ENCODE measurements at places on chromosomes 7 and 10.
A peak's percentile ranks its signal among the peaks of the same experiment; 100 is the strongest.

DNA sequence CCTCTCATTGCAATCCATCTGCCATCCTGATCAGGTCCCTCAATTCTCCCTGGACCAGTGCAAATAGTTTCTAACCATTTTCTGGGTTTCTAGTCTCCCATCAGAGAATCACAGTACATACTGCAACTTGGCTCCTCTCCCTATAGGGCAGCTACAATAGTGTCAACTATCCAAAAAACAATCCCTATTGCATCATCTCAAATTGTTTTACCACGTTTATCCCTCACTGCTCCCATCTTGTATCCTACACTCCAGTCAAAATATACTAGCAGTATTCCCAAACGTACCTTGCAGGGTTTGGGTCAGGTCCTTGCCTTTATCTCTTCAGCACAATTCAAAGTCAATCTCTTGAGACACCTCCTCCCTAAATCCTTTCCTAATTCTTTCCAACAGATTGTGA is 23.6 kb downstream of the ASB15 start:
- DNase-seq: no peak

GRCh38 chr7:36455646-36456045 is 66.0 kb downstream of the ANLN start:
- no peak for DNase-seq

DNA sequence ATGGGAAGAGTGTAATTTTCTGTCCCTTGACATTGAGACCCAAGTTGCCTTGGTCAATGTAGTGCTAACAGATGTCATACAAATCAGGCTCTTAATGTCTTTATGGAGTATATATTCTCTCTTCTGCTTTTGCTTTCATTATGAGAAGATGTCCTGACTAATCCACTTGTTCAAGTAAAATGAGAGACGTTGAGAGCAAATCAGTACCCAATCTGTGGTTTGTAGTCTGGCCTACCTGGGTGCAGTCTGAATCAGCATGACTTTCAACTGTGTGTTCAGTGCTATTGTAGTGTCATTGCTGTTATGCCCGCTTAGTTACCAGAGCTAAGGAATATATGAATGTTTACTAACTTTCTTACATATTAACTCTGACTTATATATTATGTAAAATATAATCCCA is 612.4 kb downstream of the ANKRD7 start:
- no peak for DNase-seq

DNA sequence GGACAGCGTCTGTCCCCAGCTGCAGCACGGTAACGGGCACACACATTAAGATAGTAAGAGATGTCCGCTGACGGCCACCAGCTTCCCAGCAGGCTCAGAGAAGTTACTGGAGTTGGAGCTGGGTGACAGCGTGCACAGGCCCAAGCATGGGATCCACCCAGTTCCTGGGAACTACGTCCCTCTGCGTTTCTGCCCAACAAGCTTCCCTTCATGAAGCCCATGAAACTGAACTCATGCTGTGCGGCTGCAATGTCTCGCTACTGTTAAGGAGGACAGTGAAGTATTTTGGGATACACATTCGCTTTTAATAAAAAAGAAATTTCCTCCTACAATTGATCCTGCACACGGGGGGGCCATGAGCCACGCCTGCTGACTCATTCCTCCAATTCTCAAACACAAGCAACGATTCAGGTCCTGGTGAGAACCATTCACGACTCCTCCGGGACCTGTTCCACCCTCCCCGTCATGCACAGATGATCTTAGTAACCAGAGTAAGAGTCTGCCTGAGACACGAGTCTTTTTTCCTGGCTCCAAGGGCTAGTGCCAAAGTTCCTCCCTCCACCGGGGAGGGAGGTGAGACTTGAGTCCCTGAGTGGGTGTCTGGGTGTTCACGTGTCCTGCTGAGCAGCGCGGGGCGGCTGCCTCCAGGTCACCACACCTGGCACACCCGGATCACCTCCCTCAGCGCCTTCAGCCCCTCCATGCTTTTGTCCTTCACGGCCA is 2.6 kb downstream of the PSMG3 start:
- DNase-seq: no peak

GRCh38 chr7:20327055-20327454 is 3.6 kb upstream of the ITGB8 start:
- no peak for DNase-seq

- peak; percentile 53 for DNase-seq
These were observed 101.0 kb upstream of the AGR3 start for GRCh38 chr7:16982640-16983350.

DNA sequence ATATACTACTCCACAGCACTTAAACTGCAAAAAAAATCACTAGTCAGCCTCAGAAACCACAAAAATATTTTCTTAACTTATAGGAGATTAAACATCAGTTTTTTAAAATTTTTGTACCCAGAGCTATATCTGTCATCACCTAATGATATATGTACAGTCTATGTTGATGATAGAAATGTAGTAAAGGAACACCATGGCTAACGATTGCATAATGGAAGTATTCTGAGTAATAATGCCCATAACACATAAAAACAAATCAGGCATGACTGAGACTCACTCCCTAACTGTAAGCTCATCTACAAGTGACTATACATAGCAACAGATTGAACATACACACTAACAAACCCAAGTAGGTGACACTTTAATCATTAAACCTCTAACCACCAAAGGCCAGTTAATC is 51.3 kb downstream of the TSPAN12 start:
- DNase-seq: no peak

- DNase-seq: peak; percentile 38
These were observed 37.4 kb upstream of the DUSP5 start for GRCh38 chr10:110460111-110460809.

DNA sequence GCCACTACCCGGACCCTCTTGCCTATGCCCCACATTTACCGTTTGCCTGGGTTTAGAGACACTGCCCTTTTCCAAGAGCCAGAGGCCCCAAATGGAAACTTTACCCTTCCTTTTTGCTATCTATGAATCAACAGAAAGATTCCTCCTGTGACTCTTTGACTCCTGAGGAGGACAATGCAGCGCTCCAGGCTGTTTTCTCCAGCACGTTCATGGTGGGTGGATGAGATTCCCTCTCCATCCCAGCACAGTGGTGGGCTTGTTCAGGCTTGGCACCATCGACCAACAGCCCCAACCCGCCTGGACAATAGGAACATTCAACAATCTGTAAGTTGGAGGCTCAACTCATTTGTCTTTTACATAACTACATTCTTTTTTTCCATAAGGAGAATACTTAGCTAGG is 55.9 kb downstream of the DLD start:
- DNase-seq: no peak

DNA sequence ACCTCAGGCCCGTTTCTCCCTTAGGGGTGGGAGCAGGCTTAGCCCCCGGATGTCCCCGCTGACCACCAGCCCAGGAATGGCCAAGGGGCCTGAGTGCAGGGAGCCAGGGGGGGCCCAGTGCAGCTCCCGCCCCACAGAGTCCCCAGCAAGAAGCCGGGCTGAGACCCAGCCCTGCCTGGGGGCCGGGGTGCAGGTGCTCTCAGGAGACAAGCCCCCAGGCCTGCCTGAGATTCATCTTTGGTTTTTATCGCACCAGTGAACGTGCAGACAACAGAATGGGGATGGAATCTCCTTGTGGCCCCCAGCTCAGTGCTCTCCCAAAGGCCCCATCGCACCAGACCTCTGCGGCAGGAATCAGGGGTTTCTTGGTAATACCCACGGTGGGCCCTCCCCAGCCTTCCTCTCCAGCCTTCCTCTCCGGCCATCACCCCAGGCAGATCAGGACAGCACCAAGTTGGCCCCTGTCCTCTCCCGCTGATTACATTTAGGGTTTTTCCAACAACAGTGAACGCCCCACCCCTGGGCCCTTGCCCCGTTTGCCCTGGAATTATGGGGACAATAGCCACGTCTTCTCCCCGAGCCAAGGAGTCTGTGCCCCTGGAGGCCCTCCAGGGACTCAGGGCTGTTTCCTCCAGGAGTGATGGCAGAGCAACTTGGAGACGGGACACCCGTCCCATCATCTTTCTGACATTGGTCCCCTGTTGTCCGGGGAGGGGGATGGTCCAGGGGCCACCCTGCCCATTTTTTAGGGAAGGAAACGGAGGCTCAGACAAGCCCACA is 22.4 kb downstream of the ADAP1 start:
- no peak for DNase-seq

DNA sequence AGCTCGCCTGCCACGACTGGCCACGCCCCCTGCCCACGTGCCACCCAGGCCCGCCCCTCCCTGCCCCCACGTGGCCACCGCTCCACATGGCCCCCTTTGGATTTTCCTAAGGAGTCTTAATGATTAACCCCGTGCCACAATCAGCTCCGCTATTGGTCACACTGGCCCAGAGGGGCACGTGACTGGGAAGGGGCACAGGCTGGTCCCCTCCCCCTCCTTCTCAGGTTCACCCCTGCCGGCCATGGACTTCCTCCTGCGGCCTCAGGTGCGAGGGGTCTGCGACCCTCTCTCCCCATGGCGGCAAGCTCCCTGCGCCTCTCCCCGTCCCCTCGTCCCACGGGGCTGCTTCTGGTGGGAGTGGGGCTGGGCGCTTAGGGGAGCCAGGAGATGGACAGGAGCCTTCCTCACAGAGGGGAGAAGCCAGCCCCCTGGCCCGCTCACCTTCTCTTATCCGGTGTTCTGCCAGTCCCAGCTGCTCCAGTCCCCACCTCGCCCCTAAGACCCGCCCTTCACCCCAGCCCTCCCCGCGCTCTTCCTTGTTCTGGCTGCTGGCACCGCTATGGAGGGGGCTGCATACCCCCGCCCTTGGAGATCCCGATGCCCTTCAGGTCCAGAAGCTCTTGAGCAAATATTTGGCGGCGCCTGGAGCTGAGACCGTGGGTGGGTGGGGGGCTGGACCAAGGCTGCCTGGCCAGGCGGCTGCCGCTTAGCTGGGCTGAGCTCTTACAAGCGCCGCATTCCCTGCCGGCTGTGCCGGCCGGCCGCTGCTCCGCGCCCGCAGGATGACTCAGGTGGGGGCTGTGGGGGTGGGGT is 3.2 kb downstream of the SLC4A2 start:
- no peak for DNase-seq

DNA sequence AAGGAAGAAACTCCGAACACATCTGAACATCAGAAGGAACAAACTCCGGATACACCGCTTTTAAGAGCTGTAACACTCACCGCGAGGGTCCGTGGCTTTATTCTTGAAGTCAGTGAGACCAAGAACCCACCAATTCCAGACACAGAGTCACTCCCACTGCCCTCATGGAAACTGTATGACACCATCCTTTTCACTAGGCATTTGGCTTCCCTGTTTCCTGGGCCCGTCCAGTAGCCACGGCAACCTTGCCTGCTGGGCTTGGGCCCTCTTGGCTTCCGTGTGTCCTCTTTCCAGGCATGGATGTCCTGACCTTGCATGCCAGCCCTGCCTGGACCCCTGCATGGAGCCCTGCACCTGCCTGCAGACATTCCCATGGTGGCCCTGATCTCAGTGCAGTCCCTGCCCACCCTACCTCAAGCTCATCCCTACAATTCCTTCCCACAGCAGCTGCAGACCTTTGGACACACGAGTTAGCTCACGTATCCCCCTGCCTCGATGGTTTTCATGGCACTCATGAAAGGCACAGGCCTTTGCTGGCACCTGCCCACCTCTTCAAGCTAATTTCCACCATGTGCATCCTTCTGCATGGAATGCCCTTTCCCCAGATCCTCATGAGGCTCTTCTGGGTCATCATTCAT is 6.7 kb downstream of the SH2D4B start:
- peak; percentile 9 for DNase-seq

DNA sequence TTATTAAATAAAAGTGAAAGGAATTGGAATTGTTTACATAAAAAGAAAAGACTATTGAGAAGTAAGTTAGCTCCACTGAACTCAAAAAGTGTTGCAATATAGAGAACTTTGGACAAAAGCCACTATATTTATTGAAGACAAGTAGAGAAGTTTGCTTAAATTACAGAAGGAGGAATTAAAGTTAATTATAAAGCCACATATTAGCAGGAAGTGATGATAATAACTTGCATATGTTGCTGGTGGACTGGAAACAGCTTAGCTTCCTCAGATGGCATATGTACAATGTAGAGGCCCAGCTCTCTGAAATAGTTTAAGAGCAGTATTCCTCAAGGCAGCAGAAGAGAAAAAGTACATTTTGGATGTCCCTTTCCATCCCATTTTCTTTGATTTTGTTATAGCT is 400.7 kb downstream of the GATA3 start:
- DNase-seq: no peak

DNA sequence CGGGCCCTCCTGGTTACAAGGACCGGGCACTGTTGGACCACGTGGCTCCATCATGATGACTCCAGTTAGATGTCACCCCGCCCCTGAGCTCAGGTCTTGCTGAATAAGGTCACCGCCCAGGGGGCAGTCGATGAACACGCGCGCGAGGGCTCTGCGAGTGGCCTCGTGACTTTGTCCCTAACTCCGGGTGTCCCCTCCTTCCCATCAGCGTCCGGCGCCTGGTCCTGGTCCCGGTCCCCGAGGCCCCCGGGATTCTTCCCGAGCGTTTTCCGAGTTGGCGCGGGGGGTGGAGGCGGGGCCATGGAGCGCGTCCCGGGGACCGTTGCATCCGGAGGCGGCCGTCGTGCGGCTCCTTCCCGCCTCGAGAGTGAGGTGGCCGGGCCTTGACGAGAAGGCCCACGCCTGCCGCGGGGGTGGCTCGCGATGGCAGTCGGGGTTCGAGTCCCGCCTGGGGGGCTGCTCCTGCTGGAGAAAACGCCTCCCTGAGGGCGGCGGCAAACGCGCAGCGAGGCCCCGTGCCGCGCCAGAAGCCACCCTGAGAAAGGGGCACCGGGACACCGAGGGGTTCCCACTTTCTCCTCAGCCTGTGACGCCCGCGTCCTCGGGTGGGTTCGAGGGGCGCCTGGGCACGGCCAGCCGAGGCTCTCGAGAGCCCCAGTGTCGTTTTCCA is 569 bp upstream of the NPTX2 start:
- DNase-seq: no peak

DNA sequence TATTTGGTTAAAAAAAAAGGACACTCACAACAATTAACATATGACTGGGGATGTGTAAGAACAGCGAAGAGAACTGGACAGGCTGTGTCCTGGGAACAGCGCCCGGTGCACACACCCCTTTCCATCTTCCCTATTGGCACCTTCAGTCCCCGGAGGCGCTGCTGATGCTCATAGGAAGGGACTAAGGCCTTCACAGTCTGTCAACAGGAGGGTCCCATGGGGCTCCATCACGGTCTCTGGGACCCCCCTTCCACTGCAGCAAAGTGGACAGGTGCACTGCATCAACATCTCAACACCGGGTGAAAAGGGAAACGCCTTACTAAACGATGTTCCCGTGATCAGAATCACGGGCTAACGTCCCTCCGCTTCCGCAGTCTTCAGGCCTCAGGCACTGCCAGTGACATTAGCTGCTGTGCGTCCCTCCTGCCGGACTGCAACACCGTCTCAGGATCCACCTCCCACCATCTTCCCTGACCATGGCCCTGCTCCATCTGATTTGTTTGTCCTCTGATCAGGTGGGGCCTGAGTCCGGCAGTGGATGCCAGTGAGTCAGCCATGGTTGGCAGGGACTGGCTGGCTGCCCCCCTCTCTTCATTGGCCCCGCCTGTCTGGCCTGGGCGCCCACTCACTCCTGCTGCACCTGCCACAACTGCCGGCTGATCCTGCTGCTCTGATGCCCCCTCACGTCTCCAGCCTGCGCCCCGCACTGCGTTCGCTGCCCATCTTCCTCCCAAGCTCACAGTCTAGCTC is 614.7 kb downstream of the DNAJB6 start:
- DNase-seq: no peak
